ENCODE measurements at places on chromosomes 2 and 18. TPM values are rescaled to one million over a fixed set of nuclear protein-coding genes. Genes with fewer than 3 reads are reported as not detected.

CD302 gene
- total RNA-seq = 10.6 TPM

DYSF gene
- total RNA-seq = 134 TPM

R3HDM1 gene
- total RNA-seq = 36.6 TPM

GRCh38 chr2:36704475-36705150 lies 8.1 kb downstream of the VIT start:
- DNase-seq = no peak

GRCh38 chr2:14867853-14868252 lies 235.3 kb downstream of the LRATD1 start:
- no peak for DNase-seq

- DNase-seq = no peak
Measured at GRCh38 chr18:53946594-53946993, 277.9 kb downstream of the MBD2 start.

- no peak for DNase-seq
Measured at GRCh38 chr18:51169731-51170130, 27.8 kb downstream of the MEX3C start.
